Activated naive CD8-positive, alpha-beta T cell treated with anti-CD3 and anti-CD28 coated beads, Interleukin-2, amount 50 U/mL, for 24 hours (primary cell): ENCODE measurements at places on chromosomes 16 and 17.

DNA sequence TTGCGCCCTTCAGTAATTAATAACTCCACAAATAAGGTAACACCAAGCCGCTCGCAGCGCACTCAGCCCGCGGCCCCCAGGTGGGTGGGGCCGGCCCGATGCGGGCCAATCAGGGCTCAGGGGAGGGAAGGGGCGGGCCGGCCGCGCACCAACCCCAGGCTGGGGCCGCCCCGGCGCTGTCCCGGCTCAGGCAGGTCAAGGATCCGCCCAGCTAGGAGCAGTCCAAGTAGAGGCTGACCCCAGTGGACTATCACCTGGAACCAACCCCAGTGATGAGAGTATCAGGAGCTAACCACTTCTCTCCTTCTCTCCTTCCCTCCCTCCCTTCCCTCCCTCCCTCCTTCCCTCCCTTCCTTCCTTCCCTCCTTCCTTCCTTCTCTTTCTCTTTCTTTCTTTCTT is 110.8 kb downstream of the C16orf78 start:
- no peak for DNase-seq

- no peak for DNase-seq
These were observed 5.5 kb downstream of the TRAF7 start for GRCh38 chr16:2160915-2161551.

GRCh38 chr17:79836510-79836971 is 2.7 kb downstream of the CBX4 start:
- DNase-seq: no peak

DNA sequence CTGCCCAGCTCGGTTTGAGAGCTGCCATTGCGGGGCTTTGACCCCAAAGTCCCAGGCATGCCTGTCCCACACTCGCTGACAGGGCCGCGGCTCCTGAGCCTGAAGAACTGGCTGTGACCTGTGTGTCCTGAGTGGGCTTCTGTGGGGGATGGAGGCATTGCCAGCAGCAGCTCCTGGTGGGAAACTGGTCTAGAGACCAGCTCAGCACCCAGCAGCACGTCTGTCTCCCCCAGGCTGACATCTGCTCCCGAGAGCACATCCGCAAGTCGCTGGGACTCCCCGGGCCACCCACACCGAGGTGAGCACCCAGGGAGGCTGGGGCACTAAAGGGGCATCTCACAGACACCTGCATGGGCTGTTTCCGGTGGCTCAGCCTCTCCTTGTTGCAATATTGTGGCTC is 13.4 kb downstream of the ENDOV start:
- DNase-seq: no peak

- no peak for DNase-seq
These were observed 342.7 kb upstream of the TNRC6C start for GRCh38 chr17:77615703-77616253.

DNA sequence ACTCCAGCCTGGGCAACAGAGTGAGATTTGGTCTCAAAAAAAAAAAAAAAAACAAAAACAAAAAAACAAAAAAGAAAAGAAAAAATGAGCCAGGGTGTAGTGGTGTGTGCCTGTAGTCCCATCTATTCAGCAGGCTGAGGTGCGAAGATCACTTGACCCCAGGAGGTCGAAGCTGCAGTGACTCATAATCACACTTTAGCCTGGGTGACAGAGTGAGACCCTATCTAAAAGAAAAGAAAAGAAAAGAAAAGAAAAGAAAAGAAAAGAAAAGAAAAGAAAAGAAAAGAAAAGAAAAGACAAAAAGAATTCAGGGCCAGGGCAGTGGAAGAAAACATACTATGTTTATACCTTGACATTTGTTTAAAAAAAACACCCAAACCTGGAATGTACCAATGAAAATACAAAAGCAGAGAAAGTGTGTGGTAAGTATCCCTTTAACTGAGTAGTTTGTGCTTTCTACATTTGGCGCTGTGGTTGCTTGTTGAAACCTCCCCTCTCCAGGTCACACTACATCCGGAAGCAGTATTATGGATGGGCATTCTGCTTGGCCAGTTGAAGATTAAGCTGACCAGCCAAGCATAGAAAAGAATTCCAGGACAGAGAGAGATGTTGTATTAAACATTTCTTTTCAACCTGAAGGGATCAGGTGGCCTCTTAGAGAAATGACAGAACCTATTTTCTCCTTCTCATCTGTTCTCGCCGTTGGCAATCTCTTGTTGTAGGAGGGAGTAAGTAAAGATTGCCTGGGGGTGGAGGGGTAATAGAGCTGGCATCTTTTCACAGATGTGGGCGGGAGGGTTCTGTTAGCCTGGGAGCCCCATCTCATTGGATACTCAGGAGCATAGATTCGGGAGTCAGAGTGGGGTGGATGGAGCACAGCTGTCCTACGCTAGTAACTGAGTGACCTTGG is 12.1 kb upstream of the PRKCB start:
- no peak for DNase-seq
